ENCODE measurements at places on chromosomes 5 and 9.
A peak's percentile ranks its signal among the peaks of the same experiment; 100 is the strongest.

DNA sequence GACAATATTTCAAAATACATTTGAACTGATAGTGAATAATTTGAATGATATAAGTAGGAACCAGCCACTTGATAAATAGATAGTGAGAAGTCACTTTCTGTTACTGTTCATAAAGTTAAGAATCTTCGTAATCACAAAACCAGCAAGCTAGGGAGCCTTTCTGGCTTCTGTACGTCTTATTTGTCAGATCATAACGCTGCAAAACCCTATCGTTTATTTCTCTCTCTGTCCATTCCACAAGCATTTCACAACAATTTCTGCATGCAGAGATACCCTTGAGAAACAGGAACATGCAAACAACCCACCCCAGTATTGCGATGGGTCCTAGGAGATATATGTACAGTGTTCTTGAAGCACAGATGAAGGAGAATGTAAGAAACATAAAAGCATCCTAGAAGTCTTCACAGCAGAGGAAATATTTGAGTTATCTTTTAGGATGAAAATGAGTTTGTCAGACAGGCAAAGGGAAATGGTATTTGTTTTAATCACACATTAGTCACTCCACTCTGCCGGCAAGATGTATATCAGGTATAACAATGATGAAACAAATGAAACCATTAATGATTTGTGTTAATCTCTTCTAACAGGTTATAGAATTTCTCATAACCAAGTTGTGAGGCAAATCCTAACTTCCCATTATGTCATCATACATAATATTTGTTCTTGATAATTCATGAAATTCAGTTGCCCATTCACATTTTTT lies 668.7 kb upstream of the FTMT start:
- no peak for DNase-seq

DNA sequence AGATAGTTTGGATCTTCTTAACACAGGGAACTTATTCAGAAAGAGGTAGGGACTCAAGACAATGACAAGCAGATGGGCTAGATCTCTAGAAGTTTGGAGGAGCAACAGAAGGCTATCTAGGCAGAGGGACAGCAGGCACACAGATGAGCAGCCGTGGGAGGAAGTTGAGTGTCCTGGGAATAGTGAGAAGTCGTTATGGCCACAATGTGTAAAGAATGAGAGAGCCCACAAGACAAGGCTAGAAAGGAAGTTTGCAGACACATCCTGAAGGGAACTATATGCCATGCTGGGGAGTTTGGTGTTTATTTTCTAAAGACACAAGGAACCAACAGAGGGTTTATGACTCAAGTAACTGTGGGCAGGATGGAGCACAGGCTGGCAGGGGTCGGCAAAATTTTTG lies 160.6 kb downstream of the PALM2AKAP2 start:
- no peak for DNase-seq

DNA sequence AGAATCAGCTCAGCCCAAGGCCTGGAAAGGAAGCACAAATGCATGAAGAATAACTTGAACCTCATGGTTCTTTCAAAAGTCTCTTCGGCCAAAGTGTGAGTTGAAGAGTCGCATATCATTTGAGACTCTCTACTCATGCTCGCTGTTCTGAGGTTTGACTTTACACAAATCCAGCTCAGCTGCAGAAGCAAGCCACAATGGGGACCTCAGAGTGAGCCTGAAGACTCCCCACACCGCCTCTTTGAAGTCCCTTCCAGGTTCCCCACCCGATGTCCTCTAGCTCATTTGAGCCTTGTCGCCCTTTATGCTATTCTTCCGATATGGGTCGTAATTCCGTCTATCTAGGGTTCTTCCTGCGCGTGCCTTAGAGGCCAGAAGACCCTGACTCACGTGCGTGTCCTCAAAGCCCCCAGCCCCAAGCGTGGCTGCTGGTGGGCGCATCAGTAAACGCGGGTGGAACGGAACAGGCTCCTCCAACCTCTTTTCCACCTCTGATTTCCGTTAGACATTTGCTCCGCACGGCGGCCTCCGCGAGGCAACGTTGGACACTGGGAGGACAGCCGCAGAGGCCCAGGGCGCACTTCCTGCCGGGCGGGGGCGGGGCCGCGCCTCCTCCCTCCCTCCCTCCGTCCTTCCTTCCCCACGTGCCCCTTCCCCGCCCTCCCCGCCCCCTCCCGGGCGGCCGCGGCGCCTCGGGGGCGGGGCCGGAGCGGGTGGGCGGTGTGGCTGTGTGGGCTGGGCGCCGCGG lies at the start of gene SNX30:
SNX30 (plus strand) TSS at position 745 of the 748 bp plus-strand sequence. CDS start 242 bp downstream, outside the sequence.
- DNase-seq, result peak; percentile 92

DNA sequence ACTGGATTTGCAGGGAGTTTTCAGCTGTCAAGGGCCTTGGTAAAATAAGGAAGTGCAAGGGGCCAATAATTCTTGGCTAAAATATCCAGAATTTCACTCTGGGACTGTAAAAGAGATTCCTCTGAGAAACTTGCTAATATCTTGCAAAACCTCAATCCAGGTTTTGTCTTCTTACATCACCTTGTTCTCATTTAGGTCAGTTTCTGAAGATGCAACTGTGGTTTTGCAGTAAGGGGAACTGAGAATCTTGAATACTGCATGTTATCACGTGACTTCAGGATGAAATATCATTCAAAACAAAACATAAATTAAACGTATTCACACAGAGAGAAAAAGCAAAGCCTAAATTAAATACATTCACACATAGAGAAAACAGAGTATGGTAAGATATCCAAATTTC lies 35.0 kb upstream of the RIC1 start:
- no peak for DNase-seq

- DNase-seq, result no peak
Observed at GRCh38 chr9:19119801-19120440, 7.4 kb downstream of the PLIN2 start.

DNA sequence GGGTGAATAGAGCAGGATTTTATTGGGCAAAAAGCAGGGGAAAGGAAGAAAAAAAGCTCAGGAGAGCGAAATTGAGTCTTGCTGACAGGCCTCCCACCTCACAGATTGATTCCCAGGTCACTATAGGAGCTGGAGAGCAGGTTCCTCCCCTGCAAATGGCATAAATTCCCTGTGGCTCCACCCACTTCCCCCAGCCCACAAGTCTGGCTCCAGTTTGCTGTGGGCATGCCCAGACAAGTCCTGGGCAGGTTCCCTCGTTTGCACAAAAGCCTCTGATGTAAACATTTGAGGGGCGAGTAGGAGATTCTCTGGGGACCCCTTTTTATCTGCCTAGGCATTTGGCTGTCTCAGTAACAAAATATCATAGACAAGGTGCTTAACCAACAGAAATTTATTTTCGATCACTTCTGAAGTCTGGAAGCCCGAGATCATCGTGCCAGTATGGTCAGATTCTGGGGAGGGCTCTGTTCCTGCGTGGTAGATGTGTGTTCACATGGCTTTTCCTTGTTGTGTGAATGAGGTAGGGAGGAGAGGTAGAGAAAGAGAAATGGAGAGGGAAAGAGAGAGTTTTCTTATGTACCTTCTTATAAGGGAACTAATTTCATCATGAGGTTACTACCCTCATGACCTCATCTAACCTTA lies 614.5 kb downstream of the MAT2B start:
- DNase-seq, result peak; percentile 19

DNA sequence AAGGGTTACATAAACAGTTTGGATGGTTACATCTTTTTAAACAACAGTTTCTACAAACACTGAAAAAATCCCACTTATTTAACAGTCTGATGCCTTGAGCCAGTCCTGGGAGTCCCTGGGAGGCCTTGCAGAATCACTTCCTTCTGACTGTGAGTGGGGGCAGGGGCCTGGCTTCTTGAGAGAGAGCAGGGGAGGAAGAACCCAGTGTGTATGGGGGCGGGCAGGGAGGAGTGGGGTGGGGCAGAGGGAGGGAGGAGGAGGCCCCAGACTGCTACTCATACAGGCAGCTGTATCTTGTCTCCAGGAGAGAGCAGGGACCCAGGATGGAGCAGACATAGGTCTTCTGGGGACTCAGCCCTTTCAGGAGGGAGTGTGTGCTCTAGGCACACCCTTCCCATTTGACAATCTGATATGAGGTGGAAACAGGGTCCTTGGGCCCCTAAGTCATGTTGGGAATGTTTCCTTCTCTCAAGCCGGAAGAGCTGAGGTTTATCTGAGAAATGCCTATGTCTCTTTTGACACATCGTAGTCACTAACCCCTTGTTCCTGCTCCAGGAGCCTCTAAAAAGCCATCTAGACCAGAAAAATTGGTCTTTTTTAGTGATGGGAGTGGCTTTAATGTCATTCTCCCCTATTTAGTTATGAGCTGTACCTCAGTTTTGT lies 52.8 kb downstream of the IRF1 start:
- peak; percentile 92 for DNase-seq

DNA sequence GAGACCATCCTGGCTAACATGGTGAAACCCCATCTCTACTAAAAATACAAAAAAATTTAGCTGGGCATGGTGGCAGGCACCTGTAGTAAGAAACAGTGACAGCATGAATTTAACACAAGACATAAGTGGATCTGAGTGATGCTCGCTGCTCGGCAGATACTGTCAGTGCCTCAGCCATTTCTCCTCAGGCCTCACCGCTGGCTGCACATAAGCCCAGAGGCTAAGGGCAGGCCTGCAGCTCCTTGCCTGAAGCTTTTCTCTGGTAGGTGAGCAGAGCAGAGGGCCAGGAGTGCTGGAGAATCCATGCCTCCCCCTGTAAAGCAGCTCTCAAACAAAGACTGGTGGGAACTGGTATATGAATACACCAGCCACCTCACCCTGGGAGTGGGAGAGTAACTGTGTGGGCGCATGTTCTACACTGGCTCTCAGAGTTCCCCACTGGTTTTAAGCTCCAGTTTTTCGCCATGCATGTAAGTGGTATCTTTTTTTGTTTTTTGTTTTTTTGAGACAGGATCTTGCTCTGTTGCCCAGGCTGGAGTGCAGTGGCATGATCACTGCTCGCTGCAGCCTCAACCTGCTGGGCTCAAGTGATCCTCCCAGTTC lies 10.3 kb upstream of the CD72 start:
- no peak for DNase-seq

DNA sequence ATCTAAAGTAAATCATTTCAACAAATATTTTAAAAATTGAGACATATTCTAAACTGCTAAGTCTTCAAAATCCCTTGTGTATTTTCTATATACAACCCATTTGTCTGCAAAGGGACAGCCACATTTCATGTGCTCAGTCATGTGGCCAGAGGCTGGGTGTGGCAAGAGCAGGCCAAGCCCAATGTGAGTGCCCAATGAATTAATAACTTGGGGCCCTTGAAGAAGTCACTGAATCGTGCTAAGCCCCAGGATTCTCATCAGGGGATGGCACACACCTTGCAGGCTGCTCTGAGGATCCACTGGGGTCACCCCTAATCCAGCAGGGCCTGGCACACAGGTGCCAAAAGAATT lies 78.2 kb upstream of the SMIM23 start:
- DNase-seq, result no peak

DNA sequence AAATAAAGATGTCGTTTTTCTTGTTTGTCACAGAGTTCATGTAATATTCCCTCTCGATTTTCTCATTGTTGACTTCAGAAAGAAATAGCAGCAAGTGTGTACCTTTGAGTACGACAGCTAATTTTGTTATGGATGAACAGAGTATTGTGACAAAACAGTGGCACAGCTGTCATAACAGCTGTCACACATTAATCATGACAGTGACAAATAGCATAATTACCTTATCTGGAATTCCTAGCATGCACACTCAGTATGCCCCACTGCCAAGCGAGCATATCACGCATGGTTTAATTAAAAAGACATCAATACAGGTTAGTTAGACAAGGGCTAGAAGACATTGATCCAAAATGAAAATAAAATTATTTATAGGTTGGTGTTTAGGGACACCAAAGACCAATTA lies 375.1 kb downstream of the SPATA31D1 start:
- DNase-seq, result no peak

- DNase-seq, result no peak
Observed at GRCh38 chr9:36796671-36797419, 224.2 kb downstream of the MELK start.

DNA sequence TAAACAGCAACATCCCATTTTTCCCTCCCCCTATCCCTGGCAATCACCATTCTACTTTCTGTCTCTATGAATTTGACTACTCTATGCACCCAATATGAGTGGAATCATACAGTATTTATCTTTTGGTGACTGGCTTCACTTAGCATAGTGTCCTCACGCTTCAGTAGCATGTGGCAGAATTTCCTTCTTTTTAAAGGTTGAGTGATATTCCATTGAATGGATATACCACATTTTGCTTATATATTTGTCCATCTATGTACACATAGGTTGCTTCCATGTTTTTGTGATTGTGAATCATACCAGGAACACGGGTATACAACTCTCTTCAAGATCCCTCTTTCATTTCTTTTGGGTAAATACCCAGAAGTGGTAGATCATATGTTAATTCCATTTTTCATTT lies 69.9 kb downstream of the CERT1 start:
- no peak for DNase-seq

DNA sequence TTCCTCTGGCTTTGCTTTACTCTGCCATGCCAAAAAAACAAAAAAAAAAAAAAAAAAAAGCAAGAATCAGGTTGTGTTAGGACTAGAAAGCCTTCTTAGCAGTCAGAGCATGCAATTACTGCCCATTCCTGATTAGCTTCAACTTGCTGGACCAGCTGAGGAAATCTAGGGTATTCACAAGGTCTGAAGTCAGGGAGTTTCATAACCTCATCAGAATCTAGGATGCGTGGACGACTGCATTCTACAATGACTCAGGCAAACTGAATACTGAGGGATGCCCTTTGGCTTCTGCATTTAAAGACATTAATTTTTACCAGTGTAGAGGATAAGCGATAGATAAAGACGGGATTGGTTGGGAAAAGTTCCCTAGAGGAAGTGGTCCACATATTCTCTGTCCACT lies 39.2 kb upstream of the SHOC1 start:
- no peak for DNase-seq

- DNase-seq, result no peak
Observed at GRCh38 chr9:129173296-129174101, 4.6 kb downstream of the IER5L start.

- peak; percentile 25 for DNase-seq
Observed at GRCh38 chr5:123371575-123372179, 51.5 kb downstream of the CEP120 start.

- peak; percentile 11 for DNase-seq
Observed at GRCh38 chr5:171681677-171682076, 103.9 kb upstream of the SMIM23 start.

GRCh38 chr9:110112792-110113191 lies 95.2 kb downstream of the C9orf152 start:
- no peak for DNase-seq

DNA sequence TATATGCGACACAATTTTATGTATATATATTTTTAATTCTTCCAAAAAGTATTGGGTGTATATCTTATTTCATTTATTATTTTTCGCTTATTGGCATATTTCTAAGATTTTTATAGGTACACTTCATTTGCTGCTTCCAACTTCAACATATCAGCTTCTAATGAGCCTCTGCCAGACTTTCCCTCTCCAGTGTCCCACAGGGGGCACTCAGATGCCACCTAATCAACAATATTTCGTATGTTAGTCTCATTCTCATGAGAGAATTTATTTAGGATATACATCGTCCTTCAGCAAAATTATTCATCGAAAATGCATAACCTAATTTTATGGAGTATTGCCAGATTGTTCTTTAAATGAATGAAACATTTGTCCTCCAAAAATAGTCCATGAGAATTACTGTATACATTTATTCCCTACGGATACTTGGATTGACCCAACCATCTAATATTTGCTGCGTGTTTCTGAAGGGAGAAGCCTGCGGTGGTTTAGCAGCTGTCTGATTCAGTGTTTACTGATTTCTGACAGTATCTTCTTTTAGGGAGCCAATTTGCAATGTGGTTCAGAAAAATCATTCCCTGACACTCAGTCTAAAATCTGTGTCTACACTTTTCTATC lies 100.6 kb upstream of the SELENOP start:
- DNase-seq, result peak; percentile 58
